ENCODE measurements at places on chromosomes 2 and 18.

GRCh38 chr2:172273910-172274571 lies 153.3 kb upstream of the ITGA6 start:
- DNase-seq: no peak

DNA sequence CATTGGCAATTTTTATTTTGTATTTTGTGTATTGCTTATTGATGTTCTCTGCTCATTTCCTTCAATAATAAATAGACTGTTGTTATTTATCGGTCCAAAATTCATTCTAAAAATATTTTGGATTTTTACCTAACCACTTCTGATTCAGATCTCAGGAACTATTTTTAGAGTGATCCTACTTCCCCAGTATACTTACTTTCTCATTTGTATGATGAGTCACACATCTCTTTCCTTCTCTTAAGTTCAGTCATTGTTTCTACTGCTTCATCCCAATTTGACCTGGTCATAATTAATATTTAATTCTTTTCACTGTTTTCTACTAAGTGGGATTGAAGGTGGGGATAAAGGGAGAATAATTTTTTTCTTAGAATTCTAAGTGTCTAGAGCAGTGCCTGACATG lies 75.1 kb downstream of the AGPS start:
- DNase-seq: no peak

- no peak for DNase-seq
Observed at GRCh38 chr18:2316751-2317696, 254.3 kb downstream of the METTL4 start.

- DNase-seq: no peak
Observed at GRCh38 chr18:62279561-62279960, 45.5 kb upstream of the TNFRSF11A start.

DNA sequence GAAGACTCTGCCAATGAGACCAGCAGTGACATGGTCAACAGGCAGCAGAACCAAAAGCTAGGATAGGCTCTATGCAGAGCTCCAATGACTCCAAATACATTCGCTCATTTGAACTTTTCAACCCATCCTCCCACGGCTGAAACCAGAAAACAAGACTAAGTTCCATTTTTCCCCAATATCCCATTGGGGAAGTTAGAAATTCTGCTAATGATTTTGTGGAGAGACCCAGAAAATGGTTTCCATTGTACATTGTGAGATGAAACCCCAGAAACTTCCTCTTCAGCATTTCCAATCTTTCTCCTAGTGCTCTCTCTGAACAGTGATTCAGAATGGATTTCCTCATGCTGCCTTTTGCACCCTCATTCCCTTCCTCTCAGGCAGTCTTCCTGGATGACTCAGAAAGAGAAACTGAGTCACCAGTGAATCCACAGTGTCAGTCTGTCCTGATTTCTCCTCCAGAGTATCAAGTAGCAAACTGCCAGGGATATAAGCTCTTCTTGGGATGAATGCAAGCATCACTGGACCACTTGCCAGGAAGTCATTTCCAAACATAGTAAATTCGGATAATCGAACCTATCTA lies 467.7 kb upstream of the ID2 start:
- DNase-seq: no peak

DNA sequence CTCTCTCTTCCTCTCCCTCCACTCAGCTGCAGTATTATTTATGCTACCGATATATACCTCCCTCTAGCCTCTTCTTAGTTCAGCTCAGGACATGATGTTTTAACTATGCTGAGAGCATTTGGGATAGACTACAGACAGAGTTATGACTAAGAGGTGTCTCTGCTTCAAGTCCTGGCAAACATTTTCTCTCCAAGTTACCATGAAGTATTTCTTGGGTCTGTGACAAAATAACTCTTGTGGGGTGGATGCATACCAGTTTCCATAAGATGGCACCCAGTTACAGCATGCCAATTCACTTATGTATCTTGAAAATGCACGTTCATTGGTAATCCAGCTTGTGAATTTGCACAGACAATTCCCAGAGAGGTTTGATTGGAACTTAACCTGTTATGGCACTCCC lies 737.6 kb downstream of the SLC4A3 start:
- DNase-seq: no peak

- DNase-seq: no peak
Observed at GRCh38 chr2:197431858-197432257, 3.0 kb downstream of the SF3B1 start.

GRCh38 chr2:126902152-126902835 lies 3.6 kb downstream of the TEX51 start:
- DNase-seq: no peak

GRCh38 chr2:46964835-46965560 lies 49.4 kb upstream of the MCFD2 start:
- no peak for DNase-seq

DNA sequence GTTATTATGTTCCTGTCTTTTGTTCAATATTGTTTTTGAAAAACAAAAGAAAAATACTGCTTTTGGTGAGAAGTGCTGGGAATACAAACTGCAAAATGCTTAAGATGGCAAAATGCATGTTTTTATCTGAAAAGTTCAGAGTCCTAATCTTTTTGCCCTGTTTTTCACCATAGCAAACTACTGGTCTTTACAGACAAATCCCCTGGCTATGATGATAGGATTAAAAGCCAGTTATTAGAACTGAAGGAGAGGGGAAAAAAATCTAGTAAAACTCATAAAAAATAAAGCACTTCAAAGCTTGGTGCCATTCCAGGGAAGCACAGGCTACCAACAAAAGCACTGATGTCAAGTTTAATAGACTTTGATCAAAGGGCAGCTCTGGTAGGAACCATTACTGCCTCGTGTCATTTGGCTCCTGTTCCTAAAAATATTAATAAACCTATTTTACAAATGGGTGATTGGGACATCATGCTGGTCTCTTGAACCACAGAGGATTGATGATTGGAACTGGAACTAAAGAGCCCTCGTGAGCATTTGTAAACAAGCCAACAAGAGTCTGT lies 194.7 kb downstream of the RAB3GAP1 start:
- DNase-seq: no peak

- DNase-seq: peak; percentile 69
Observed at GRCh38 chr2:9753665-9754531, 89.4 kb upstream of the TAF1B start.

GRCh38 chr2:222939208-222939856 lies 78.5 kb downstream of the ACSL3 start:
- peak; percentile 92 for DNase-seq

- peak; percentile 13 for DNase-seq
Observed at GRCh38 chr18:46715062-46715461, 41.8 kb downstream of the ST8SIA5 start.

GRCh38 chr2:11275910-11276309 lies 68.5 kb downstream of the ROCK2 start:
- no peak for DNase-seq

DNA sequence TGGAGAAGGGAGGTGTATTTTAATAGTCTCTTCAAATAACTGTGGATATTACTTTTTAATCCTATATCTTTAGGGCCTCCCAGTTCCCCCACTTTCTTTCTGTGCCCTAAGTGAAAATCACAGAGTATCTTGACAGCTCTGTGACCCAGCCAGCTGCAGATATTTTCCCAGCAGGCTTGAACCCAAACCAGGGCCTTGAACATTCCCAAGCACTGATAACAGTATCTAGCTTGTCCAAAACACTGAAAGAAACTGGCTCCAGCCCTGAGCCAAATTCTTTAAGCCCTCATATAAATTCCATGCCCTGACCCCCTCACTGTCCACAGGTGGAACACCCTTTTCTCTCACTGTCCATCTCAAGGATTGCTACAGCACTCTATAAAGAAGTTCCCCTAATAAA lies 388.1 kb upstream of the CHAC2 start:
- DNase-seq: peak; percentile 20

- DNase-seq: peak; percentile 11
Observed at GRCh38 chr2:71299507-71299906, 32.1 kb upstream of the ZNF638 start.
